ENCODE measurements at places on chromosomes 7 and 10. TPM values are rescaled to one million over a fixed set of nuclear protein-coding genes. Genes with fewer than 3 reads are reported as not detected.

DNA sequence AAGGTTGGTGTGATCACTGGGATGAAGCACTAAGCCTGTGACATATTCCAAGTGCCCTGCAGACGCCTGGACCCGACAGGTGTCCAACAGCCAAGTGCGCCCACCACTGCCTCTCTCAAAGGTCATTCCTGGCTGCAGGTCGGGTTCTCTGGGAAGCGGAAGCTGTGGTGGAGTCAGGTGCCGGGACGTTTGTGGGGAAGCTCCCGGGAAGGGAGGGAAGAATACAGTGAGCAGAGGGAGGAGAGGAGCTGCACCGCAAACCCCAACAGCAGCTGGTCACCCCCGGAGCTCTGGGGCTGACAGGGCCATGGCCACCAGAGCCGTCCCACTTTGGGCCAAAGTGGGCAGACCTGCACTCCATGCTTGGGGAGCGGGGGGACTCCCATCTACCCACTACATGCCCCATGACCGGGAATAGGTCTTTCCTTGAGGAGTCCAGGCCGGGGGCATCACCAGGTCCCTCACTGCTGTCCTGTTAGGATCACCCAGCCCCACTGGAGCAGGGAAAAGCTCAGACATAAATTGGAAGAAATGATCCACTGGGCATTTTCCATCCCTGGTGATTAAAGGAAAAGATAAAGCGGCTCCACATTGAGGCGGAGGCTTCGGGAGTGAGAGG lies 84.5 kb upstream of the PPP2R2D start:
- H3K27ac ChIP-seq = no peak overlapping the region
- no peak overlapping the region for H3K4me3 ChIP-seq
- H3K4me1 ChIP-seq = no peaks in the 10 kb centered on the region
- no peaks in the 10 kb centered on the region for H3K27me3 ChIP-seq
- no peaks in the 10 kb centered on the region for H3K36me3 ChIP-seq

Gene MYL10
- total RNA-seq = not detected

- no peaks in the 10 kb centered on the region for H3K36me3 ChIP-seq
- peaks cover 2% of the 10 kb centered on the region for H3K27me3 ChIP-seq
- no peak overlapping the region for H3K4me3 ChIP-seq
- no peak for DNase-seq
- H3K4me1 ChIP-seq = no peaks in the 10 kb centered on the region
Observed at GRCh38 chr7:108327353-108327752, 128.9 kb downstream of the NRCAM start.

DNA sequence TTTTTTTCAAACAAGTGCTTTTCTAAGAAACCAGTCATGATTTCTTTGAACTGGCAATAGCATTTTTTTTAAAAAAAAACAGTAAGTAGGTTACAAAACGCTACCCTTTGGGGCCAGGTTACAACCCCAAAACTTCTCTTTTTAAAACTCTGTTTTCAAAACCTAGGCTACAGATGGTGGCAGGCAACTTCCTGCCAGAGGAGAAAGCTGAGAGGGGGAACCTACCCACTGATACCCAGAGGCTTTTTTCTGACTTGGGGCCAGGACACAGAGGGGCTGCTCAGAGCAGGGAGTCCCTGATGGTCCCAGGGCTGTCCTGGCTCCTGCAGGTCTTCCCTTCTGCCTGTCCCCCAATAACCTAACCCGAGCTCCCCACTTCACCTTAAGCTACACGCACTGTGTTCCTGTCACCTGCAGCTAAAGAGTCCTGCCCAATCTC lies 6.9 kb downstream of the STN1 start:
- no peaks in the 10 kb centered on the region for H3K27me3 ChIP-seq
- H3K36me3 ChIP-seq = peaks cover 56% of the 10 kb centered on the region
- H3K27ac ChIP-seq = peak overlapping the region; percentile 98
- peaks cover 76% of the 10 kb centered on the region for H3K4me1 ChIP-seq

- no peak overlapping the region for H3K27ac ChIP-seq
- H3K27me3 ChIP-seq = no peaks in the 10 kb centered on the region
- no peak overlapping the region for H3K4me3 ChIP-seq
- DNase-seq = no peak
Observed at GRCh38 chr10:64690194-64690593, 1169.0 kb downstream of the REEP3 start.

GRCh38 chr7:137670222-137671064 lies 176.3 kb downstream of the DGKI start:
- no peak overlapping the region for H3K27ac ChIP-seq
- no peaks in the 10 kb centered on the region for H3K4me1 ChIP-seq
- H3K4me3 ChIP-seq = no peak overlapping the region
- H3K36me3 ChIP-seq = no peaks in the 10 kb centered on the region
- peaks cover 21% of the 10 kb centered on the region for H3K27me3 ChIP-seq

Gene CALML5
- not detected for total RNA-seq
